Trophoblast cell (in vitro differentiated cells and primary cell): ENCODE measurements at places on chromosomes 2 and 18.

- H3K27me3 ChIP-seq, result no peaks in the 10 kb centered on the region
- H3K36me3 ChIP-seq, result no peaks in the 10 kb centered on the region
- DNase-seq, result no peak
- no peak overlapping the region for H3K4me3 ChIP-seq
These were observed 189.3 kb downstream of the KCNS3 start for GRCh38 chr2:18067588-18068384.

- no peaks in the 10 kb centered on the region for H3K4me1 ChIP-seq
- no peak overlapping the region for H3K4me3 ChIP-seq
- no peaks in the 10 kb centered on the region for H3K36me3 ChIP-seq
- H3K27me3 ChIP-seq, result no peaks in the 10 kb centered on the region
- DNase-seq, result no peak
- H3K27ac ChIP-seq, result no peak overlapping the region
These were observed 19.3 kb upstream of the CTIF start for GRCh38 chr18:48519431-48520100.

GRCh38 chr2:20219763-20220380, 5.1 kb downstream of the SDC1 start:
- peaks cover 3% of the 10 kb centered on the region for H3K4me1 ChIP-seq
- no peak for DNase-seq
- no peak overlapping the region for H3K27ac ChIP-seq
- peaks cover 3% of the 10 kb centered on the region for H3K36me3 ChIP-seq

- H3K27me3 ChIP-seq, result no peaks in the 10 kb centered on the region
- no peak overlapping the region for H3K27ac ChIP-seq
- no peak for DNase-seq
- no peaks in the 10 kb centered on the region for H3K4me1 ChIP-seq
These were observed 26.8 kb upstream of the ASXL2 start for GRCh38 chr2:25905126-25905525.

DNA sequence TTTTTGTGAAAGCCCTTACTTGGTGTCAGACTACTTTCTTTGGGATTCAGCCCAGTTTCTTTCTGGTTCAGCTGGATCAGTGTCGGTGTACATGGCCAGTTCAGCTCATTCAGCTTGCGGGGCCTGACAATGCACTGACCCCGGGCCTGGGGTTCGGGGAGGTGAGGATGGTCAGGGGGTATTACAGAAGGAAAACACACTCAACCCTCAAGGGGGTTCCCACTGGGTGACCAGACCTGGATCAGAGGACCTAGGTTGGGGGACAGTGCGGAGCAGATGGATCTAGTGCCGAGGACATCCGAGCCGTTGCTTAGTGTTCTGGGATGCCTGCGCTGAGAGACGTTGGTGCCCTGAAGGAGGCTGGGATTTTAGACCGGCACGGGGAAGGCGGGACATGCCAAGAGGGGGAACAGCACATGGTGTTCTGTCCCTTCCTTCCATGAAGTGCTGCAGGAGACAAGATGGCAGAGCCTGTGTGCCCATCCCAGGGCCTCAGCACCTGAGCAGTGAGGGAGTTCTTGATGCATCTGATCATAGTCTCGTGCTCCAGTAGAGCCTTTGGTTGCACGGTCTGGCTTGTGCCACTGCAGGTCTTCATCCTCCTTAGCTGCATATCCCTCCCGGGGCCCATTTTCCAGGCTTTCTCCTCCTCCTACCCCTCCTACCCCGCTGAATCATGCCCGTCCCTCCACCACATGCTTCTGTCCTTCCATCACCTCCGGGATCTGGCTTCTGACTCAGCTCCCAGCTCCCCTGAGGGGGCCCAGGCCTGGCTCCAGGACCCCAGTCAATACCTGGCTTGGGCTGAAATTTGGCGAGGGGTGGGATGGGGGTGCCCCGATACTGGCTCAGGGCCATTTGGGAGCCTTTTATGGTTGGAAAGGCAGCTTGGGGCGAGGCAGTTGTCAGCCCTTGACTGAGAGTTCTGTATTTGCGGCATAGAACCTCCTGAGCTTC, 18.0 kb downstream of the SPEG start:
- no peak overlapping the region for H3K4me3 ChIP-seq
- no peaks in the 10 kb centered on the region for H3K36me3 ChIP-seq
- peak; percentile 66 for DNase-seq
- H3K27me3 ChIP-seq, result peaks cover 22% of the 10 kb centered on the region
- peaks cover 17% of the 10 kb centered on the region for H3K4me1 ChIP-seq

DNA sequence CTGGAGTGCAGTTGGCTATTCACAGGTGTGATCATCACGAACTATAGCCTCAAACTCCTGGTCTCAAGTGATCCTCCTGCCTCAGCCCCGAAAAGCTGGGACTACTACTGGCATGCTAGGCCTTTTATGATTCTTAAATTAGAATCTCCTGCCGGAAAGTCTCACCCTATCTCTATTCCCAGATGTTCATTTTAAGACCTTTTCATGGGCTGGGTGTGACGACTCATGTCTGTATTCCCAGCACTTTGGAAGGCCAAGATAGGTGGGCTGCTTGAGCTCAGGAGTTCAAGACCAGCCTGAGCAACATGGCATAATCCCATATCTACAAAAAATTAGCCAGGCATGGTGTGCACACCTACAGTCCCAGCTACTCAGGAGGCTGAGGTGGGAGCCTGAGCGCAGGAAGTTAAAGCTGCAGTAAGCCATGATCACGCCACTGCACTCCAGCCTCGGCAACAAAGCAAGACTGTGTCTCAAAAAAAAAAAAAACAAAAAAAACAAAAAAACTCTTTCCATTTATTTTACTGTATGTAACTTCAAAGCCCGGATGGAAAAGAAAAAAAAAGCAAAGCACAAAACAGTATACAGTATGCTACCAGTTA, 8.1 kb downstream of the PPP4R3B start:
- no peaks in the 10 kb centered on the region for H3K4me1 ChIP-seq
- DNase-seq, result no peak
- H3K36me3 ChIP-seq, result peaks cover 12% of the 10 kb centered on the region
- no peaks in the 10 kb centered on the region for H3K27me3 ChIP-seq
- no peak overlapping the region for H3K27ac ChIP-seq

GRCh38 chr2:181241797-181242196, 215.4 kb upstream of the ITGA4 start:
- no peak overlapping the region for H3K4me3 ChIP-seq
- no peaks in the 10 kb centered on the region for H3K4me1 ChIP-seq
